ENCODE measurements at places on chromosomes 11 and 22.

DNA sequence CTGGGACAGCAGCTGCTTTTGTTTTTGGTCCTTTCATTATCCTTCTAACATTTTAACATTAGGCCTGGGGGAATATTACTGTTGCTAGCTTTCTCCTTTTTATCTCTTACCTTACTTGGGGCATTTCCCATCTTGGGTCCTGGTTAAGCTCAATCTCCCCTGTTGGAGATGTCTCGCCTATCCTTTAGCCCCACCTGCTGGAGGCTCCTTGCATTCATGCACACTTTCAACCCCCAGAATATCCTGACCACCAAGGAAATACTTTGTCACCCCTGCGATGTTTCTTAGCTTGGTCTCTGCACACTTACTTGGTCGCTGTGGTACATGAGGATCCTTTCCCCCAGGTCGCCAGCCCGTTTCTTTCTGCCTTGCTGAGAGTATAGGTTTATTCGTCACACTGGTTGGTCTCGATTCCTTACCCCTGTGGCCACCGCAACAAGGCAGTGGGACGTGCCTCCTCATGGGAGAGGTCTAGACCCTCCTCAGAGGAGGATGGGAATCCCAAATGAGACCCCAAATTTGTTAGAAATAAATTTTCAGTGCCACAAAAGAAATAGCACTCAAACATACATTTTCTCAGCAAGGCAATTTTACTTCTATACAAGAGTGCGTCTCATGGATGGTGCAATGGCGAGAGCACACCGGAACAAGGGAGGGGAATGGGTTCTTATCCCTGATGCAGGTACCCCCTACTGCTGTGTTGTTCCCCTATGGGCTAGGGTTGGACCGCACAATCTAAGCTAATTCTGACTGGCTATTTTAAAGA, 5.4 kb upstream of the TXN2 start:
- DNase-seq: no peak

DNA sequence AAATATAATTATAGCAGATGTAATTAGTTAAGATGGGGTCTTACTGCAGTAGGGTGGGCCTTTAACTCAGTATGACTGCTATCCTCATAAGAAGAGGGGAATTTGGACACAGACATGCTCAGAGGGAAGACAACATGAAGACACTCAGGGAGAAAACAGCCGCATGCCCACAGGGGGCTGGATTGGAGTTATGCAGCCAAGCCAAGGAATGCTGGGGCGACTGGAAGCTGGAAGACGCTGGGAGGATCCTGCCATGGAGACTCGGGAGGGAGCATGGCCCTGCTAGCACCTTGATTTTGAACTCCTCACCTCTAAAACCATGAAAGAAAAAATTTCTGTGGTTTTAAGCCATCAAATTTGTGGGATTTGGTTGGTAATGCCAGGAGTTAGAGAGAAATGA, 40.9 kb downstream of the PANX1 start:
- no peak for DNase-seq

- DNase-seq: no peak
Measured at GRCh38 chr22:48740731-48741405, 1086.8 kb downstream of the BRD1 start.

DNA sequence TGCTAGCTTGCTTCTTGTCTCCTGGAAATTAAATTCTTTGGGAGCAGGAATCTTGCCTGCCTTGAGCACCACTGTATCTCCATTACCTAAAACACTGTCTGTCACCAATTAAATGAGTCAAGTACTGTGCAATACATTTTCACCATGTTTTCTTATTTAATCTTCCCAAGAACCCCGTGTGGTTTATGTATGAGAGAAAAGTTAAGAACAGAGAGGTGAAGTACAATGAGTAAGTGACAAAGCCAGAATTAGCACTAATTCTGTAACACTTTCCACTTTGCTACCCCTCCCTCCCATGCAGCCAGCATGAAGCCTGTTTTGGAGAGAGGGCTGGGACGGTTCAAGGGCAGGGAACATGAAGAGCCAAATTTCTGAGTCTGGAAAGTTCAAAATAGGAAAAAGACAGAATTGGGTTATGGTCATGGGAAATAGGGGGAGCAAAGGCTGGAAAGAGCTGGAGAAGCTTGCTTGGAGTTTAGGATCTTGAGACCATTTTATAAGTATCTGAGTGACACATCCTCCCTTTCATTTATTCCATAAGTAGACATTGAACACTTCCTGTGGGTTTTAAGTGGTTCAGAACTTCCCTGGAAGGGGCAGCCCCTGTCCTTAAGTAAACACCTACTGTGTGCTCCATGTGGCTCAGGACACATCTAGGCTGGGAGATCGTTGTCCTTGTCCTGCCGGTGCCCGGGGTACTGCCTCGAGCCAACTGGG, 60.5 kb upstream of the CHST1 start:
- DNase-seq: no peak

DNA sequence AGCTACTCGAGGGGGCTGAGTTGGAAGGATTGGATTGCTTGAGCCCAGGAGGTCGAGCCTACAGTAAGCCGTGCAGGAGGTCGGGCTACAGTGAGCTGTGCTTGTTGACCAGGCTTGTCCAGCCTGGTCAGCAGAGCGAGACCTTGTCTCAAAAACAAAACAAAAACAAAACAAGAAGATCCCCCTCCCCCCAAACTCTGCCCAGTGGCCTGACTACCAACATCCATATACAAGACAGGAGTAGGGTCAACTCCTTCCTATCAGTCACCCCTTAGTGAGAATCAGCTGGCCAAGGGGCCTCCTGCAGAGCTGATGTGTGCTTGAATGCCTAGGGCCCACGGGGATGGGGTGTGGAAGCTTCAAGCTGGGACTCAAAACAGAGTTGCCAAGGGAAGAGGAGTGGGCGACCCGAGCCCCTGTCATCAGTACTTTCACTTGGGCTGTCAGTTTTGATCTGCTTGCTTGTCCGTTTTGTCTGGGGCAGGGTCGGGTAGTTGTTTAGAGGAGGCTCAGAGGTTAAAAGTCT, 942 bp upstream of the TSPAN18 start:
- no peak for DNase-seq

Data from foreskin melanocyte (primary cell).